Inflammatory macrophage treated with lipopolysaccharide for 4 hours (primary cell): ENCODE measurements at places on chromosomes 2 and 18.

- DNase-seq = no peak
Measured at GRCh38 chr18:13474336-13474735, 252.0 kb downstream of the FAM210A start.

- DNase-seq = no peak
Measured at GRCh38 chr2:130807659-130808385, 28.9 kb upstream of the ARHGEF4 start.

GRCh38 chr18:46462523-46462922 lies 194.5 kb downstream of the LOXHD1 start:
- no peak for DNase-seq

DNA sequence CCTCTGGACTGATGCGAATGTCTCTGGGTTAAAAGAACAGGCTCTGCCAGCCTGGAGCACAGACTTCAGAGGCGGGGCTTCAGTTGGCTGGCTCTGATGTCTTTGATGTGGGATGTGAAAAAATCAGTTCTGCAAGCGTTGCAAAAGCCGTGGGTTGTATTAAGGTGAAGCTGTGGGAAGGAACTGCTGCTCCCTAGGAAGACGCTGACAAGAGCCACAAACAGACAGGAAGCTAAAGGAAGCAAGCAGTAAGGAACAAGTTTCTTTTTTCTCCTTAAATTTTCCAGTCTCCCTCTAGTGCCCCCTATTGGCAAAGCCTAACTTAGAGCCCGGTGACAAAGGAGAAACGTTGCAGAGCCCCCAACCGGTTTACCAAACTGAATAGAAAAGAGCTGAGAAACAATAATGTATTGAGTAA lies 239.0 kb downstream of the CCDC178 start:
- DNase-seq = peak; percentile 24

DNA sequence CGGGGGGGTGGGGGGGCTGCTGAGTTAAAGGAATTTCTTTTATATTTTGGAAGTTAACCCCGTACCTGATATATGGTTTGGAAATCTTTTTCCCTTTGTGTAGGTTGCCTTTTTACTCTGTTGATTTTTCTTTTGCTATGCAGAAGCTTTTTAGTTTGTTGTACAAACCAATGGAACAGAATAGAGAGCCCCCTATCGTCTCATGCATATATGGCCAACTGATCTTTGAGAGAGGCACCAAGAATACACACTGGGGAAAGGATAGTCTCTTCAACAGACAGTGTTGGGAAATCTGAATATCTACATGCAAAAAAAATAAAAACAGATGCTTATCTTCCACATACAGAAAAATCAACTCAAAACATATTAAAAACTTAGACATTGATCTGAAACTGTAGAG lies 647.8 kb upstream of the KLHL29 start:
- DNase-seq = no peak

GRCh38 chr2:12334412-12334966 lies 382.2 kb upstream of the TRIB2 start:
- no peak for DNase-seq

GRCh38 chr2:200567932-200568331 lies 17.9 kb upstream of the AOX1 start:
- DNase-seq = no peak

DNA sequence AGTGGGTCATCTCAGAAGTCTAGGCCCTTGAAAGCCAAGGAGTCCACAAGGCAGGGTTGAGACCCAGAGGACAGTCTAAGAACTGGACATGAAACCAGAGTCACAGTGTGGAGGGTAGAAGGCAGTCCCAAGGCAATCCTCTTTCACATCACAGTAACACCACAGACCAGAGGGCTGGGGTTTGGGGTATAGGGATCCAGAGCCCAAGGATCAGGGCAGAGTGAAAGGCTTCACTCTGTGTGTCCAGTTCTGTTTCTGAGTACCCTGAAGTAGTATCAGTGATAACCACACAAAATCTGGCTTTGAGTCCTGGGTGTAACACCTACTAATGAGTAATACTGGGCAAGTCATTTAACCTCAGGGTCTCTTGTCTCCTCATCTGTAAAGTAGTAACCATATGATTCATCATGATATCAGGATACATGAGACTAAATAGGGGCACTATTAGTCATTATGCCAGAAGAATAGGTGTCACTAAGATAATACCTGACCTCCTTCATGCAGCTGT lies 91.0 kb downstream of the ICA1L start:
- no peak for DNase-seq

DNA sequence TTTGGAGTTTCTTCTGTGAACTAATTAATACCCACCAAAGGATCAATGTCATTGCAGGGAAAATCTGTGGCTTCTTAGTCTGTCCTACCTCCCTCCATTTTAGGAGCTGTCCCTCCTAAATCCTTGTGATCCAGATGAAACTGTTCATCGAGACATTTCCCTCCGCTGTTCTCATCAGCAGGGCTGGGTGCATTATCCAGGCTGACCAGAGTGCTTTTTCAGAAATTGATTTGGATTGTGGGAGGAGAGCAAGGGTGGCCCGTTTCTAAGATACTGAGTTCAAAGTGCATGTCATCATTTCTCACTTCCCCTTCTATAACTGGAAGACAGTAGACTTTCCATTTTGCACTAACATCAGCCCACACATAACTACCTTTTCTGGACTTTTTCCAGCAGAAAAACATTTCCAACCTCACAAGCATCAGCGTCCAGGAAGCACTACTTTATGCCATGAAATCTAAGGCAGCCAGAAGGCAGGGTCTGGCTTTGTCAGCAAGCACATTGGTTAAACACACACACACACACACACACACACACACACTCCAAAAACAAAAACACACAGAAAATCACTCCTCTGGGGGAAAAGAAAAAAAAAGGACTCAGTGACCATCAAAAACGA lies 94.1 kb downstream of the ANKRD44 start:
- peak; percentile 79 for DNase-seq

- DNase-seq = peak; percentile 50
Measured at GRCh38 chr2:174344716-174345461, 10.1 kb downstream of the SP9 start.

GRCh38 chr18:3878401-3878800 lies 428.4 kb downstream of the TGIF1 start:
- peak; percentile 21 for DNase-seq

DNA sequence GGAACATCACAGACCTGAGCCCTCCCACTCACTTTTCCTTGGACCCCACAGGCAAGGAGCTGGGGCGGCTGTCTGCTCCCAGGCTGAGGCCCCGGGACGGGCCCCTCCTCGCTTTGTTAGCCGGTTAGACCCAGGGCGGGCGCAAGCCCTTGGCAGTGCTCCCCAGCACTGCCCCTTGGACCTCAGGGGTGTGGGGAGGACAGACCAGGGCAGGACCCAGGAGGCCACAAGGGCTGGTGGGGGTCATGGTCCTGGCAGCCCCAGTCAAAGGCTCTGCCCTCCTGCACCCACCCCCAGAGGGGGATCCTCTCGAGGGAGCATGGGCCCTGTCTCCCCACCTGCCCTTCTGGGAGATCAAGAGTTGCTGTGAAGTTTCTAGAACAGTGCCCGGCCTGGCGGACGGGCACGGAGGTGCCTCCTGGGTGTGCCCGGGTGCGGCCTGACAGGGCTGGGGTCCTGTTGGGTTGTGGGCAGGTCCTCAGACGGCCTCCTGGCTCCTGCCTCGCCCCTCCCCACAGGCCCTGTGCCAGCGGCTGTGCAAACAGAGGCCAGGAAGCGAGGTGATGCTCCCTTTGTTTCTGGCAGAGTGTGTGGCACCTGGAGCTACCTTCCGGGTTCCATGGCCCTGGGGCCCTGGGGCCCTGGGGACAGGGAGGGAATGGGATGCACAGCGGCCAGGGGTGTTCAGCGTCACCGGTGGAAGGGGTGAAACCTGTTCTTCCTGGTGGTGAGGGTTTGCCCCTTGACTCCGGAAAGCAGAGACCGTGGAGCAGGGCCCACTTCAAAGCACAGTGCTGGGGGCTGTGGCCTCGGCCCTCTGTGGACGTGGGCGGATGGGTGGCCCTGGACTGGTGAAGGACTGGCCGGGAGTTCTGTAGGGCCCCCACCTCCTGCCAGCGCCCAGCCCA lies 2.9 kb upstream of the GAL3ST2 start:
- no peak for DNase-seq

GRCh38 chr18:48530399-48531081 lies 8.3 kb upstream of the CTIF start:
- DNase-seq = no peak

GRCh38 chr18:48412339-48412929 lies 3.3 kb upstream of the ZBTB7C start:
- peak; percentile 58 for DNase-seq

- no peak for DNase-seq
Measured at GRCh38 chr2:133026536-133027177, 356.7 kb upstream of the LYPD1 start.

GRCh38 chr2:10059552-10060335 lies 16.4 kb downstream of the KLF11 start:
- no peak for DNase-seq

DNA sequence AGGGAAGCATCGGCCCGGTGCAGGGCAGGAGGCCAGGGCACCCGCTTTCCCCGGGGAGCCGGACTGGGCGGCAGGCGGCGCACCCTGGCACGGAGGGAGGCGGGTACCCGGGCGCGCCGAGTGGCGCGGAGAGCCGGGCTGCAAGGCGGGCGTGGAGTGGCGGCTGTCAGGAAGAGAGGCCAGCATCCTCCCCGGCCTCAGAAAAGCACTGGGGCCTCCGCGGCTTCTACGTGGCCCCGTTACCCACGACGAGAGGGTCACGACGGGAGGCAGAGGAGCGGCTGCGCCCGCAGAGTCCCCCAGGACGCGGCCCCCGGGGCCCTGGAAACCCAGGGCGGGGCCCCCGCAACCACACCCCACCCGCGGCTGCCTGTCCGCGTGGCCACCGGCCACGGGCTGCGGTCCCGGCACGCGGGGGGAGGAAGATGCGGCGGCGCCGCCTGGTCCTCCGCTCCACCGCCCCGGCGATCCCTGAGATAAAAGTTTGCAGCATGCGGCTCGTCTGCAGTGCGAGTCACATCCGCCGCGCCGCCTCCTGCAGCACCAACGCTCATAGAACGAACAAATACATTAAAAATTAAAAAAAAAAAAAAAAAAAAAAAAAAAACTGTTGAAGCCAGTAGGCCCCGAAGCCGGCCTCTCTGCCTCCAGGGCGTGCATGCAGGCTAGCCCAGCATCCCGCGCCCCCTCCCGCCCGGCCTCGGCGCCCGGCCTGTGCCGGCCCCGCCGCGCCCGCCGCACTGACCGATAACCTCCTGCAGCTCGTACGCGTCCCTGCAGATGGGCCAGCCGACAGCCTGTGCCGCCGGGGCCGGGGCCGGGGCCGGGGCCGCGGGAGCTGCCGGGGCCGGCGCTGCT lies 683 bp downstream of the STK39 start:
- peak; percentile 69 for DNase-seq

GRCh38 chr18:74060579-74060978 lies 87.1 kb downstream of the FBXO15 start:
- no peak for DNase-seq

GRCh38 chr2:124024561-124025170 lies 421 bp upstream of the CNTNAP5 start:
- no peak for DNase-seq
